ENCODE measurements at places on chromosomes 7 and 10. TPM values are rescaled to one million over a fixed set of nuclear protein-coding genes. Genes with fewer than 3 reads are reported as not detected.

- DNase-seq = no peak
Observed at GRCh38 chr7:38187794-38188440, 9.9 kb downstream of the STARD3NL start.

The PPP1R17 gene
- total RNA-seq = not detected

The GIMAP2 gene
- total RNA-seq = 6.5 TPM

DNA sequence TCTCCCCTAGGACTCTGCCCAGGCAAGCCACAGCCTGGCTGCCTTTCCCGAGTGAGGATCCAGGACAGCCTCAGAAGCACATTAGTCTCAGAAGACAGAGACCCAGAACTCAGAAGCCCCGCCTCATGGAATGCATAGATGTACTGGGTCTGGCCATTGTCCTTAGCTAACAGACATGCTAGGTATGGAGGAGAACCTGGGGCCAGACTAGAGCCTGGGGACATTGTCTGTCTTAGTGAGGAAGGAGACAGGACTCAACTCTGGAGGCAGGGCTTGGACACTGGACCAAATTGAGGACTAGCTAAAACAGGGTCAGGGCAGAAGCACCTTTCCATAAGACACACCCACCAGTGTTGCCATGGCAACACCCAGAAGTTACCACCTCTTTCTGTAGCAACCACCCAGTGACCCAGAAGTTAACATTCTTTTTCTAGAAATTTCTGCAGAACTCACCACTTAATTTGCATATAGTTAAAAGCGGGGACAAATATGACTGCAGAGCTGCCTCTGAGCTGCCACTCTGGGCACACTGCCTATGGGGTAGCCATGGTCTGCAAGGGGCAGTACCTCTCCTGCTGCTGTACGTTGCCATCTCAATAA is 27.5 kb downstream of the TLX1 start:
- DNase-seq = no peak

The ANKRD1 gene
- 0.32 TPM for total RNA-seq

The EPHB6 gene
- 1.5 TPM for total RNA-seq

The CC2D2B gene
- total RNA-seq = 0.48 TPM

The CFAP69 gene
- total RNA-seq = 3.6 TPM

The OGDH gene
- 164 TPM for total RNA-seq

GRCh38 chr10:100728928-100729861 is 16.2 kb upstream of the PAX2 start:
- DNase-seq = peak; percentile 31

- DNase-seq = no peak
Observed at GRCh38 chr10:71371750-71372166, 25.0 kb upstream of the CDH23 start.

The FAM13C gene
- total RNA-seq = 1.0 TPM

DNA sequence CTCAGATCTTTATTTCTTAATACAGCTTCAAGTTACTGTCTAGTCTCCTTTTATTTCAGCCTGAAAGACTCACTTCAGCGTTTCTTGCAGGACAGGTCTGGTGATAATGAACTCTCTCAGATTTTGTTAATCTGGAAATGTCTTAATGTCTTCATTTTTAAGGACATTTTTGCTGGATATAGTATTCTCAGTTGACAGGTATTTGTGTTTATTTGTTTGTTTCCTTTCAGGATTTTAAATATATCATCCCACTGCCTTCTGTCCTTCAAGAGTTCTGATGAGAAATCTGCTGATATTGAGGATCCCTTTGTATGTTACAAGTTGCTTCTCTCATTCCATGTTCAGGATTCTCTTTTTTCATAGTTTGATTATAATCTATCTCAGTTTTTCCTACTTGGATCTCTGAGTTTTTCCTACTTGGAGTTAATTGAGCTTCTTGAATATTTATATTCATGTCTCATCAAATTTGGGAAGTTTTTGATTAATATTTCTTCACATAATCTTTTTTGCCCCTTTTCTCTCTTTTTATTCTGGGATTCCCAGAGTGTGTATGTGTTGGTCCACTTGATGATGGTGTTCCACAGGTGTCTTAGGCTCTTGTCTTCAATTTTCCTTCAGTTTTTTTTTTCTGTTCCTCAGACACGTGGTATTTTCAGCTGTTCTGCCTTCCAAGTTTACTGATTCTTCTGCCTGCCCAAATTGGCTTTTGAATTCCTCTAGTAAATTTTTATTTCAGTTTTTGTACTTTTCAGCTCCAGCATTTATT is 49.9 kb downstream of the PTEN start:
- no peak for DNase-seq

GRCh38 chr10:76922666-76923065 is 714.9 kb downstream of the KCNMA1 start:
- DNase-seq = no peak
